Common myeloid progenitor, CD34-positive (primary cell): ENCODE measurements at places on chromosomes 7 and 10.

DNA sequence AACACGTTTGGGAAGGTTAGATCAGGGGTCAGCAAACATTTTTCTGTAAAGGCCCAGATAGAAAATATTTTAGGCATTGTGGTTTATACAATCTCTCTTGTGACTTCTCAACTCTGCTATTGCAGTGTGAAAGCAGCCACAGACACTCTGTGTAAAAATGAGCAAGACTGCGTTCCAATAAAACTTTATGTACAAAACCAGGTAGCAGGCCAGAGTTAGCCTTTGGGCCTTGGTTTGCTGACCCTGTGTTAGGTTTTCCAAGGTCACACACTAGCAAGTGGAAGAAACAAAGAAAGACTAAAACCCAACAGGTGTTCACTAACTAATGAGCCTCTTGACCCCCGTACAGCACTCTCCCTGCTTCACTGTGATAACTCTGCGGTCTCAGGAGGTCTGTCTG lies 14.9 kb upstream of the PAXIP1 start:
- DNase-seq = no peak

DNA sequence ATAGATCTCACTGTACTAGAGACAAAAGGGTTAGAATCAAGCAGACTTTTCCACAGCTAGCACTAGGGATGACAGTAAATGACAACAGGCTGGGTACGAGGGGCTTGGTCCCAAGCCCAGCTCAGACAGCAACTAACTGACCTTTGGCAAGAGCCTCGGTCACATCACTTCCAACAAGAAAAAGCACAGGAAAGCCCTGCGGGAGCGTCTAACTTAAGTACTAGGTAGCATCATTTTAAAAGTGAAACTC lies 22.8 kb downstream of the CALML3 start:
- no peak for DNase-seq

GRCh38 chr7:127652333-127653248 lies 597 bp downstream of the SND1 start:
- no peak for DNase-seq

- no peak for DNase-seq
These were observed 32.1 kb upstream of the PFKFB3 start for GRCh38 chr10:6170638-6171037.

DNA sequence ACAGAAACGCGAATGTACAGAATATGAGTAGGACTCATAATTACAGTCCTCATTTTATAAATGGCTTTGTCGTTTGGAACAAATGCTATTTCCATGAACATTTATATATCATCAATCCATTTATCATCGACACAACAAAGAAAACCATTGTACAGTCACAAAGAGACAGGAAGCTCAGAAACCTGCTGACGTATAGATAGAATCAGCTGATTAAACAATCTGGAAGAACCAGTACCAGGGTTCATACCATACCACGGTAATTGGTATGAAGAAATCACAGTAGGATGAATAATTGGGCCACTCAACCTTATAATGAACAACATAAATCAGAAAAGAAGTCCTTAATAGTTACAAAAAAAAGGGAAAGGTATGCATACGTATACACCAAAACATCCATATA lies 295.0 kb downstream of the PARD3 start:
- DNase-seq = no peak
